ENCODE measurements at places on chromosomes 3 and 15.
A peak's percentile ranks its signal among the peaks of the same experiment; 100 is the strongest.

- DNase-seq = peak; percentile 17
Measured at GRCh38 chr3:160003520-160004128, 15.0 kb downstream of the IL12A start.

GRCh38 chr15:84798436-84798946 is 18.7 kb upstream of the ALPK3 start:
- no peak for DNase-seq

- DNase-seq = no peak
Measured at GRCh38 chr15:40815042-40815698, 7.9 kb upstream of the DNAJC17 start.

DNA sequence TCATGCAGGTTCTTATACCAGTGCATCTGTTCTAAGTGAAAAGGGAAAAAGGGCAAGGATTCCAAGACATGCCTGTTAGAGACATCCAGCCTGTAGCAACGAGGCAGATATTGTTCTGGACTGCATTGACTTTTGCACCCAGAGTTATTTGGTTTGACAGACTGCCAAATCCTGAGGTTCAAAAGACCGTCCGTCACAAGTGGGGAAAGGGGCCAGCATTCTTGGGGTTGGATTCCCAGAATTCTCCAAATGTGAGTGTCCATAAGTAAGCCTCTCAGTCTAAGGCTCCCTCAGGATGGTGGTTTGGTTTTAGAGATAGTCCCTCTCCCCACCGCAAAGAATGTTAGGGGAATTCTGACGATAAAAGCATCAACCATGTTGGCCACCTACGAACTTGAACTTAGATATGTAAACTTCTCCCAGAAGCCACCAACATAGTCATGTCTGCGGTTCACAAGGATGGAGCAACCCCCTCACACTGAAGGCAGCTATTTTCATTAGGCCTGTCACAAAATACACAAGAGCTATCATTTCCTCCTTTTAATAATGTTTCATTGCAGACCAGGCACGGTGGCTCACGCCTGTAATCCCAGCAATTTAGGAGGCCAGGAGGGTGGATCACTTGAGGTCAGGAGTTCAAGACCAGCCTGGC is 13.6 kb upstream of the LACTB start:
- DNase-seq = no peak
